Bronchial epithelial cell (primary cell): ENCODE measurements at places on chromosomes 3 and 15. TPM values are rescaled to one million over a fixed set of nuclear protein-coding genes. Genes with fewer than 3 reads are reported as not detected.

The GOLGA8H gene
- total RNA-seq = 0.13 TPM in 1 of 2 replicates, not detected in the other

The AADACL2 gene
- total RNA-seq = not detected in 2 replicates

The PTPRG gene
- total RNA-seq = 9.6 and 11.1 TPM in 2 replicates

The RHCG gene
- total RNA-seq = 247 and 322 TPM in 2 replicates

The UBAP1L gene
- total RNA-seq = 1.3 and 2.0 TPM in 2 replicates

The SERPINI2 gene
- not detected in 2 replicates for total RNA-seq

The SPTBN5 gene
- total RNA-seq = 0.51 and 0.53 TPM in 2 replicates
